CD4-positive, alpha-beta T cell treated with Interferon gamma for 1 hour (primary cell): ENCODE measurements at places on chromosomes 12 and 14.

DNA sequence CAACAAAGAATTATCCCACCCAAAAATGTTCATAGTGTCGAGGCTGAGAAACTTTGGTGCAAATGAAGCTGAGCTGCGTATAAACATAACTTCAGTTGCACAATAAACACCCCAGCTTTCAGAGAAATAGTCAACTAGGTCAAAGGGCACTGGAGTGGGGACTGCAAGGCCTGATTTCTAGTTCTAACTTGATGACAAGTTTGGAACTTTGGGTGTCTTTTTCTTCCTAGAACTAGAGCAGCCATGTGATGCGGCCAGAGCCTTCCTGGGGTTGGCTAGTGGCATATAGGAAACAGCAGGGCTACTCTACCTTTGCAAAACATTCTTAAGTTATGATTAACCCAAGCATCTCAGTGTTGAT is 298.4 kb upstream of the AMIGO2 start:
- DNase-seq, result no peak

DNA sequence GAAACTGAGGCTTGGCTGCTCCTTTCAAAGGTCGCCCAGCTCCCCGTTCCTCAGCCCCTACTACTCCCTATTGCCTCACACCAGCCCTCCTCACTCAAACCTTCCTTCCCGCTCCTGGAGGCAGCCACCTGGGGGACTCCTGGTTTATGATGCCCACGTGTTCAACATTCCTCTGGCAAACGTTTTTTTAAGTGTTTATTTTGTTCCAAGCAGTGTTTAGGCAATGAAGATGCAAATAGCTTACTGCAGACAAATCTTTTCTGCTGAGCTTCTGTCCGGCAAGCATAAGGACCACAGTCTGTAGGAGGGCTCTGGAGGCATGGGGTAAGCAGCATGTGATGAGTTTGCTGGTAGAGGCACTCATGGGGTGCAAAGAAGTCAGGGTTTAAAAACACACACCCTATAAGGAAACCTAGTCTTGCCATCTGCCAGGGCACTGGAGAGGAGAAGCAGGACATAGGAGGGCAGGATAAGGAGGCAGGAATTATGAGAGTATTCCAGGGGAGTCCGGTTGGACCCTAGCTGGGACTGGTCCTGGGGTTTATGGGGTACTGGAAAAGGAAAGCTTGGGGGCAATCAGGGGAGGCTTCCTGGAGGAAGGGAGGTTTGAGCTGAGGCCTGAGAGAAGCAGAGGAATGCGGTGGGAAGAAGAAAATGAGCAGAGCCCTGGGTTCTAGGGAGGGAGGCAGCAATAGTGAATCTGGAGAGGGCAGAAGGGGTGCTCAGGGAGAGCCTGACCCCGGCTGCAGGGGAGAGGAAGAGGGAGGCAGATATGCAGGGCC is 123.3 kb downstream of the NCOR2 start:
- no peak for DNase-seq

GRCh38 chr14:30330445-30330844 is 228.5 kb upstream of the G2E3 start:
- no peak for DNase-seq

GRCh38 chr12:48863291-48863690 is 2.4 kb downstream of the RND1 start:
- DNase-seq, result no peak

- DNase-seq, result no peak
These were observed 162.5 kb downstream of the PPM1H start for GRCh38 chr12:62772416-62772955.

DNA sequence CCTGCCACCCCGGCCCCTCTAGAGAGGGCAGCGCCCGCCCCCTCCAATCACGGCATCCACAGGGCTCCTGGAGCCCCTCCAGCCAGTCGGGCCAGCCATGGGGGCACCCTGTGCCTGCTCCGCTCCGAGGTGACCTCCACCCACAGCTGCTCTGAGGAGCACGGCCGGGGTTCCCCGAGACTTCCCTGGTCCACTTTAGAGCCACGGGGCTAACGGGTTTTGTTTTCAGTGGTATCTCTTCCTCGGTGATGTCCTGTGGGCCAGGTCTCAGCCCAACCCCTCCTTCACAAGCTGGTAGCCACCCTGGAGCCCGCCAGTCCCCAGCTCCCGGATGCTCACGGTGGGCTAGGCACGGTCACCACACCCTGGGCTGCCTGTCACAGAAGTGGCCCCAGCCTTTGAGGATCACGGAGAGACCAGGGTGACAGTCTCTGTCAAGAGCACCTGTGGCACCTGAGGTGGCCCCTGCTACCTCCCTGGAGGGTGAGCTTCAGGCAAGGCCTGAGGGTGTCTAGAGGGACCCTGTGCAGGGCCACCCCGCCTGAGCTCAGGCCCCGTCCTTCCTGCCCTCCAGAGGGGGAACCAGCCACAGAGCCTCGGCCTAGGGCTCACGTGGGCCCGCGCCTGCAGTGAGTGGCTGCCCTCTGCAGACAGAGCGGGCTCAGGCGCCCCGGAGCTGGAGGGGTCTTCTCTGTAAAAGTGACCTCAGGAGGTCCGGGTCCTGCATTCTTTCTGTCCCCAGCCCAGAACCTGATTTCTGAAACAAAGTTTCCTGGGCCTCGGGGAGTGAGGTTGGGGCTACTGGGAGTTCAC is 146.0 kb upstream of the C14orf180 start:
- no peak for DNase-seq

- DNase-seq, result no peak
These were observed 86.8 kb downstream of the PDE3A start for GRCh38 chr12:20455001-20455706.

DNA sequence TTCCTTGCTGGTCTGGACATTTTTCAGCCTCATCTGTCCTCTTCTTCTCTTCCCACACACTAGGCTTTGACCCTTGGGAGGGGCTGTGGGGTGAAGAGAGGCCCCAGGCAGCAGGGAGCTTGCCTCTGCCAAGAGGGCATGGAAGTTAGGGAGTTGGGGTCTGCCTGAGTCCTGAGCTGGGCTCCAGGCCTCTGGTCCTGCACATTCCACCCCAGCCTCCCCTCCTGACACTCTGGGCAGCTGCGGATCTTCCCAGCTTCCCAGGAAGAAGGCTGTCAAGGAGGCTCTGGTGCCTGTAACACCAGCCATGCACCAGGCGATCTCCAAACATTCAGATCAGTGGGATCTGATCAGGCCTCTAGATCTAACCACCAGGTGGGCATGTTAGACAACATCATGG is 169.1 kb upstream of the PRMT8 start:
- no peak for DNase-seq

- peak; percentile 51 for DNase-seq
These were observed at the start of gene CABP1 for GRCh38 chr12:120639771-120640721. Gene CABP1 (plus strand): TSS chr12:120640626. CDS start chr12:120640686, 60 bp downstream.

DNA sequence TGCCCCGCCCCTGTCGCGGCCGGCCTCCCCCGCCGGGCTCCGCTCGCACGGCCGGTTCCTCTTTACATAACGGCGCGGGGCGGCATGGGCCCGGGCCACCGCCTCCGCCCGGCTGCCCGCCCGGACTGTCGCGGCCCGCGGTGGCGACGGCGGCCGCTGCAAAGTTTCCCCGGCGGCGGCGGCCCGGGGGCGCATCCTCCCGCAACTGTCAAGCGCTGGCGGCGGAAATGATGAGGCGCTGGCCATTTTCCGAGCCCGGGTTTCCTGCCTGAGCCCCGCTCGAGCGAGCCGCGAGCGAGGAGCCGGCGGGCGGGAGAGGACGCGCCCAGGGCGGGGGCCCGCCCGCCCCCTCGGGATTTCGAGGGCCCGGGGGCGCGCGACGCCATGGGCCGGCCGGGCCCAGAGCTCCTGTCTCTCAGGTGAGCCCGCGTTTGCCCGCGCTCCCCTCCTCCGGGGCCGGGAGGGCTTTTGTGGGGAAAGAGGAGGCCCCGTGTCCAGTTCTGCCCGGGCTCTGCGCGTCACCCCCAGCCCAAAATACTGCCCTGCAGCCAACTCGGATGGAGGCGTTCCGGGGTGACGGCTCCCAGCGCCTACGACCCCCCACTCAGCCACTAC is at the start of gene SH2B3:
Gene SH2B3 (plus strand): TSS at position 65 of the 615 bp plus-strand sequence. CDS start 12,223 bp downstream, outside the sequence.
- no peak for DNase-seq

- DNase-seq, result no peak
These were observed at the start of gene PIK3C2G for GRCh38 chr12:18261273-18261672. Gene PIK3C2G (plus strand): TSS chr12:18261518. CDS start chr12:18282082, 20,564 bp downstream.

DNA sequence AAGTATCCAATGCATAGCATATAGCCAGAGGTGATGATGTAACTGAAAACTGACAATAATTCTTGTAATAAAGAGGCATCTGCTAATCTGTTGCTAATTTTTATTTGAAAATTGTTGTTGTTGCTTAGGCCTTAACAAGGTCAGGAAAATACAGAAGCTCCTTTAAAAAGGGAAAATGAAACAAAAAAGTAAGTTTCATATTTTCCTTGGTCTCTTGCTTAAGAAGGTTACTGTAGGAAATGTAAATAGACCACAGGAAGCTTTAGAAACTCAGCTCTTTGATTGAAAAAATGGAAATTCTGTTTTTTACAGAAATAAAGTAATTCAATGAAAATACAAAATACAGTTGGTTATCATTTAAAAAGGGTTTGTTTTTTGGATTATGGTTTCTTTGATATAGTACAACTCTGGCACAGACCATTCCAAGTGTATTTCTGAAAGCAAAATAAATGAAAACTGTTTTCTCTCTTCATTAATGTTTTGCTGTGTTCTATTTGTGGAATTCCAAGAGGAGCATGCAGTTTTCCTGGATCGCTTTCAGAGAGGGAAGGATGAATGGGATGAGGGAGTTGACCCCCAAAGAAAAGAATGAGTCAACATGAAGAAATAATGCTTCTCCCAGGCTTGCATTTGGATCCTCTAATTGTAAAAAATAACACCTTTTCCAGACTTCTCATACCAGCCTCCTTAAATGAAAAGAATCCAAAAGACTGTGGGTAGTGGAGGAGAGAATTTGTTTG is 398.0 kb upstream of the FAR2 start:
- DNase-seq, result no peak

GRCh38 chr14:65794674-65795279 is 382.2 kb downstream of the FUT8 start:
- no peak for DNase-seq

- no peak for DNase-seq
These were observed 24.4 kb downstream of the SLC8B1 start for GRCh38 chr12:113310489-113310888.

DNA sequence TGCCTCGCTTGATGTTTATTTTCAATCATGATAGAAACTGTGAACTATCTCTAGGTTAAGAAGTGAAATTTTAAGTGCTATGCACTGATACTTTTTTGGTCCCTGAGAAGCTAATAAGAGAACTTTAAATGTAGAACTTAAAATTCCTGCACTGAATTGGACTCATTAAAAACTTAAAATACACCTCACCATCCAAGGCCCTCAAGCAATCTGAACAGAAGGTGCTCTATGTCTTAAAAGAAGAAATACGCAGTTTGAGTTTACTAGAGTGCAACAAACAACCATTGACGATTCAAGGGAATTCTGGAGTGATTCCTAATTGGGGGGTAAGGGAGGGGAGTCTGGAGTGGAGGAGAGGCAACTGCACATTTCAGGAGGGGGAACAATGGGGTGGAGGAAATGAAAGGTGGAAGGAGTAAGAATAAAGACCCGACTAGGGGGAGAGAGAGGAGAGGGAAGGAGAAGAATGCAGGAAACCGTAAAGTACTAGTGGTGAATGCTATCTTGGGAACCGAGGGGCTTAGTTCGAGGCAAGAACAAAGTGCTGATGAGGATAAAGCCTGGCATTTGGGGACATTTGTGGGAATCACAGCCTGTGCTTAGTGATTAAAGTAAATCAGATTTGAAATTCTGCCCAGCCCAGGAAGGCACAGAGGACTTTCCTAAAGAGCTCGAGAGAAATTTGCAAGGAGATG is 389.7 kb downstream of the AACS start:
- no peak for DNase-seq

- no peak for DNase-seq
These were observed 192.4 kb downstream of the TMX1 start for GRCh38 chr14:51432302-51432948.

- no peak for DNase-seq
These were observed 1.7 kb downstream of the CCND2 start for GRCh38 chr12:4275016-4275869.

- DNase-seq, result no peak
These were observed 82.4 kb downstream of the PTPRR start for GRCh38 chr12:70838127-70838526.

DNA sequence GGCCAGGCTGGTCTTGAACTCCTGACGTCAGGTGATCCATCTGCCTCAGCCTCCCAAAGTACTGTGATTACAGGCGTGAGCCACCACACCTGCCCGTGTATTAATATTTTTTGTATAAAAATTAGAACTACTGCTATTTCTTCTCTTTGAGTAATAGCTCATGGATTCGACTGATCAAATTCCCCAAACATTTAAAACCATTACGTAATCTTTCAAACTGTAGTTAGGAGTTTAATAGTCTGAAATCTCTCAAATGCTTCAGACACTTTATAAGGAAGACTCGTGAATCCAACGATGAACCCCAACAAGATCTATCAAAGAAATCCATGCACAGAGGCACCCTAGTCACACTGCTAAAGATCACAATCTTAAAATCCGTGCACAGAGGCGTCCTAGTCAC is 16.1 kb downstream of the TECPR2 start:
- DNase-seq, result no peak

- peak; percentile 47 for DNase-seq
These were observed 458 bp downstream of the KHNYN start for GRCh38 chr14:24430143-24430681.

- no peak for DNase-seq
These were observed 1.3 kb upstream of the SLC41A2 start for GRCh38 chr12:104959335-104959841.

DNA sequence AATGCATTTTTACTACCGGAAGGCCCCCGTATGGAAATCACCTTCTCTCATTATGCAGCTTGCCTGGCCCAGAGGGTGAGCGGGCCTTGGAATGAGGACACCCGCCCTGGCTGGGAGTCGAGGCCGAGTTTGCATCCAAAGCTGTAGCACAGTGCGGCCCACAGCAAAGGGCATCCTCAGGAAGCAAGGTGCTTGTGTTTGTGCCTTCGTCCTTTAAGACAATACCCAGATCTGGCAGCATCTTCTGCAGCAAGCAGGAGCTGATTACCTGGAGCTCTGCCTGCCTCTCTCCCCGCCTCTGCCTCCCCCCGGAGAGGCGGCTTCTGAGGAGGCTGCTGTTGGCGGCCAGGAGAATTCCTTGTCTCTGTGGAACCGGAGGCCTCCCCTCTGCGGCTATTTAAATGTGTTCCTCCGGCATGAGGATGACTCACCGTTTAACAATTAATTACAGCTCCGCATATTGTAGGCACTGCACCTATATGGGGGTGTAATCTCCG is 145.3 kb downstream of the CACNA1C start:
- DNase-seq, result no peak

- no peak for DNase-seq
These were observed 24.7 kb downstream of the DDHD1 start for GRCh38 chr14:53128303-53129028.
